ENCODE measurements at places on chromosomes 6 and 20. TPM values are rescaled to one million over a fixed set of nuclear protein-coding genes. Genes with fewer than 3 reads are reported as not detected.

The RAET1E gene
- 1.7 TPM for total RNA-seq

The TRPC4AP gene
- 49.3 TPM for total RNA-seq

The SIRPB2 gene
- total RNA-seq, result 0.15 TPM

The DNMT3B gene
- 4.7 TPM for total RNA-seq

The ARG1 gene
- not detected for total RNA-seq

The MACROD2 gene
- 0.16 TPM for total RNA-seq

The SEL1L2 gene
- not detected for total RNA-seq

The UBE2C gene
- total RNA-seq, result 57.3 TPM

The MYCT1 gene
- not detected for total RNA-seq

The SLC17A2 gene
- not detected for total RNA-seq

The GTSF1L gene
- not detected for total RNA-seq

The NKX2-2 gene
- not detected for total RNA-seq

The CYP39A1 gene
- 1.8 TPM for total RNA-seq

The TREML1 gene
- not detected for total RNA-seq

The CDKAL1 gene
- total RNA-seq, result 8.7 TPM

The PKIB gene
- 1.1 TPM for total RNA-seq

The C20orf202 gene
- total RNA-seq, result not detected

The PREX1 gene
- total RNA-seq, result 0.08 TPM

The CRISP3 gene
- not detected for total RNA-seq

The ME1 gene
- total RNA-seq, result 24.3 TPM

The CABLES2 gene
- total RNA-seq, result 3.8 TPM

The KHDC1 gene
- total RNA-seq, result 2.2 TPM

The JPH2 gene
- 1.3 TPM for total RNA-seq

The CST3 gene
- total RNA-seq, result 353 TPM

The WFDC2 gene
- not detected for total RNA-seq

The RRAGD gene
- total RNA-seq, result 1.2 TPM

The F13A1 gene
- total RNA-seq, result not detected

The RAET1G gene
- 7.6 TPM for total RNA-seq

The OPRM1 gene
- total RNA-seq, result not detected

The GPR6 gene
- not detected for total RNA-seq

The BPIFA1 gene
- total RNA-seq, result not detected
